ENCODE measurements at places on chromosomes 4 and X.

DNA sequence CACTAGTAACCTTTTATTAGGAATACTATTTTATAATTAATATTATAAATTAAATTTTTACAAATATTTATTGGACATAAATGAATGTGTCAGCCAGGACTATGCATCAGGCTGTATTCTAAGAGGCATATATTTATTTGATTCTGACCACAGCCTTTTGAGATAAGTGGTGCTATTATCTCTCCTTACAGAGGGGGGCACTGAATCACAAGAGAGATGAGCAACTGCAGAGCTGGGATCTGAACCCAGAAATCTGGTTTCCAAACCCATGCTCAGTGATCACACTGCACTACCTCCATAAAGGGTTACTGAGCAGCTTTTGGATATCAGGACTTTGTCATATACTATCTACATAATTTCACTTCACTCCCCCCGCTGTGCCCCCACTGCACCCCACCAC lies 322.0 kb downstream of the TMA16 start:
- DNase-seq, result no peak

DNA sequence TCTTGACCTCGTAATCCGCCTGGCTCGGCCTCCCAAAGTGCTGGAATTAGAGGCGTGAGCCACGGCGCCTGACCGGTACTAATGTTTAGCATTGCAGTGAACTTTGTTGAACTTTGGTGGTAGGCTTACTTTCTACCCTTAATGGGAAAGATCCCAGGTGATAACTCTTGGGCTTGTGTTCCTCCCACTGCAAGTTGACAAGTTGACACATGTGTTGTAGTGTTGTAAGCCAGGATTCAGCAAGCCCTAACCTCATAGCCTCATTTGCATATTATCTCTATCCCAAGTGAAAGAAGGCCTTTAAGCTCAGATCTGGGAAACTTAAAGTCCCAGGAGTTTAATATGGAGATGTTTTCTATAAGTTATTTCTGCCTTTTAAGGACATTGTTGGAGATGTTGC lies 80.0 kb upstream of the CLCN4 start:
- DNase-seq, result no peak

GRCh38 chrX:11949291-11949690 lies 189.0 kb upstream of the FRMPD4 start:
- DNase-seq, result no peak

DNA sequence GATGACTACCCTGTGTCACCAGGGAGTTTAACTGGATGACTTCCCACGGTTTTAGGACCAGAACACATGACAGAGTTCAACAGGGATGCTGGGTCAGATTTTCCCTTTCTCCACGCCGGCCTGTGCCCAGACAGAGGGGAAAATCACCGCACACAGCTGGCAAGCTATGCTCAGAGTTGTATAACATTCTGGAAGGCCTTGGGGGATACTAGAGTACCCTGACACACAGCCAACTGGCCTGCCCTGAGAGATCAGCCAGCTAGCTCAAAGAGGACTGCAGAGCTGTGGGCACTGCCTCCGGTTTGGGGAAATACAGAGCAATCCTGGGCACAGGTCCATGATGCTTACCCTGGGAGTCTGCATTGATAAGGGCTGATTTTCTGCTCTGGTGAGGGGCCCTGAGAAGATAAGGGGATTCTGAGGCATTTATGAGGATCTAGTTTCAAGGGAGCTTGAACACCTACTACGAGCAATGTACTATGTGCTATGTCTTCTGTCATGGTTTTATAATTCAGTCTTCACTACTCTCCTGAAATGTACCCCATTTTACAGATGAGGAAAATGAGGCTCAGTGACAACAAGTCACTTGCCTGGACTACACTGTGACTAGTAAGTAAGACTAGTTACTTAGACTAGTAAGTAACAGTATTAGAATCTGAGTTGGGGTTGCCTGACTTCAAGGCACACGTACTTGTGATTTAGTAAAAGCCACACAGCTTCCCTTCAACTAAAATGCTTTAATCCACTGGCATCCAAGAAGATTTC lies 14.7 kb downstream of the C4orf54 start:
- no peak for DNase-seq

- no peak for DNase-seq
Observed at GRCh38 chrX:71992711-71993110, 82.1 kb downstream of the NHSL2 start.

GRCh38 chrX:38332505-38332904 lies 5.2 kb upstream of the RPGR start:
- no peak for DNase-seq

DNA sequence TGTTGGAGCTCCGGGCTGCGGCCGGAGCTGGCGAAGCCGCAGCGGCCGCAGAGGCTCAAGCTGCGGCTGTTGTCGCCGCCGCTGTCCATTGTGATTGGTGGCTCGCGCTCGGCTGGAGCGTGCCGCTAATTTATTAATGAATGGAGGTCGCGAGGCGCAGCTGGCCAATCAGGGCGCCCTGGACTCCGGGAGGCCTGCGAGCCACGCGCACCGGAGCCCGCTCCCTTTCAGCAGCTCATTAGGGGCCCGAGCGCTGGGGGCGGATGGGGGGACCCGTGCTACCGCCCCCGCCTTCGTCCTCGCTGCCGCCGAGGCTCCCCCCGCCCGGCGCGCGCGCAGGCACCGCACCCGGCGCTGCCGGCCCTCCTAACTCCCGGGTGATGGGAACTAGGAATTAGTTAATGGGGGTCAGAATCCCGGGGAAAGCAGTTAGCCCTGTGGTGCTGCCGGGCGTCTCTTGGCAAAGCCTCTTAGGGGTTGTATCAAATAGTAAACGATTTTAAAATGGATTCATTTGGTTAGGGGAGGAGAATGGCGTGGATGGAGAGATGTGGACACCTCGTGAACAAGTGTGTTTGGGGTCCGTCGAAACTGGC lies 589 bp upstream of the NEUROG2 start:
- no peak for DNase-seq

DNA sequence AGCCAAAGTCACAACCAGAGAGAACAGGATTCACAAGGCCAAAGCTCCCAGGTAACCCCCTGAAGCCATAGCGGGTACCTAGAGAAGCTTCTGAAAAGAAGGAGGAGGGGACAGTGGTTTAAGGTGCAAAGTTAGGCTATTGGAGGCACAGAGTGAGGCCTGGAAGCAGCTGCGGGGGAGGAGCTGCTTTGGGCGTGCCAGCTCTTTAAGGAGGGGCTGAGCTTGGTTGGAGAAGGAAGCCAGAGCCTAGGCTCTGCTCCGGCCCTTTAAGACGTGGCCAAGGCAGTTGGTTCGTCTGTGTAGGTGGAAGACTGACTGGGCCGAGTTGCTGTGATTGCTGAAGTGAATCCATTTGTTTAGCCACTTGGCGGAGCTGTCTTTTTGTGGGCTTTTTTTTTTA lies 1.5 kb downstream of the KLF8 start:
- DNase-seq, result no peak

DNA sequence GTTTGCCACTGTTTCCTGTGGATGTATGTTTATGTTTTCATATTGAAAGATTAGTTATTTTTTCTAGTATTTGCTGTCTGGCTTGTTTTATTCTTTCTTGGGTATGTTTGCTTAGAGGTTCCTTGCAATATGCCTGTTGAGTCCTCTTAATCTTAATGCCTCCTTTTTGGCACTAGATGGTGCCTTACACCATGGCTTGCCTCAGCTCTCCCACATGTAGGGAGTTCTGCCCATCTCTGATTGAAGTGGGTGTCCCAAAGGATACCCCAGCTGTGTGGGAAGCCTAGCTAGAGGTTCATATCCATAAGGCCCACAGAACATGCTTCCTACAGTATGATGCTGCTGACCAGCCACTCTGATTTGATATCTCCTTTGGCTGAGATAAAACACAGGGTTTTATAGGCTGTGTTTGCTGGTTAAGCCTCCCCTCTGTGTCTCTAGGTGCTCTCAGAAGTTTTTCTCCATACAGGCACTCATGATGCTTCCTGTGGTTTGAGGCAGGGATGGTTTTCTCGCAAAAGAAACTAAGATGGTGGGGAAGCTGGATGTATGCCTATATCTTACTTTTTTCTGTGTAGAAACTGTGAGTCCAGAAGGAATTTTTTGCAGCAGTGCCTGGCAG lies 162.4 kb downstream of the ASB9 start:
- DNase-seq, result no peak

- no peak for DNase-seq
Observed at GRCh38 chrX:147217334-147217733, 402.8 kb upstream of the CXorf51A start.

- peak; percentile 49 for DNase-seq
Observed at GRCh38 chr4:95362906-95363558, 185.7 kb downstream of the UNC5C start.

GRCh38 chr4:53088152-53088551 lies 226.0 kb downstream of the RASL11B start:
- no peak for DNase-seq

DNA sequence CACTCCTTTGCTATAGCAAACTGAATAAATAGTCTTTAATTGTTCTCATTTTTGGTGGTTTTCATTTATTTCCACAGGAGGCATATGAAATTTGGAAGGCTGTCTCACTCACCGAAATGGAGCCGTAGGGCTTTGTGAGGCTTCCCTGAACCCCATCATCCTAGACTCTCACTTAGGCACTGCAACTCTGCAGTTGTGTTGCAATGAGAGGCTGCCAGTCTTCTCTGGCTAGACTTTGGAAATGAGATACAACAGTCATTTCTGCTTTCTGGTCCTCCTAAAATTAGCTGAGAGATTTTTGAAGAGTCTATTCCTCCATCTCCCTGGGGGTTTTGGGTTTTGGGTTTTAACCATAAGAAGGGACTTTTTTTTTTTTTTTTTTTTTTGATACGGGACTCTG lies 146.5 kb downstream of the SH3BGRL start:
- no peak for DNase-seq

GRCh38 chrX:147803948-147804347 lies 107.8 kb upstream of the FMR1 start:
- DNase-seq, result peak; percentile 38

GRCh38 chr4:87911252-87911774 lies 64.2 kb upstream of the SPP1 start:
- DNase-seq, result no peak

DNA sequence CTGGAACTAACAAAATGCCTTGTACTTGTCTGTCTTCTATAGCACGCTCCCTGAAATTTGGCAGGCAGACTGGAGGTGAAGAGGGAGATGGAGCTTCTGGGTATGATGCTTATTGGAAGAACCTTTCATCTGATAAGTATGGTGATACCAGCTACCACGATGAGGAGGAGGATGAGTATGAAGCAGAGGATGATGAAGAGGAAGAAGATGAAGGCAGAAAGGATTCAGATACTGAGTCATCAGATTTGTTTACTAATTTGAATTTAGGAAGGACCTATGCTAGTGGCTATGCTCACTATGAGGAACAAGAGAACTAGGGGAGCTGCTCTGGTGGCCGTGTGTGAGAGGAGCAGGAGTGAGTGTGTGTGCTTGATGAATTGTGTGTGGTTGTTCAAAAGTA lies 13.0 kb downstream of the ZNF330 start:
- no peak for DNase-seq

- DNase-seq, result no peak
Observed at GRCh38 chrX:3963980-3964379, 250.5 kb upstream of the PRKX start.

- DNase-seq, result no peak
Observed at GRCh38 chr4:168551211-168551610, 54.4 kb downstream of the PALLD start.

DNA sequence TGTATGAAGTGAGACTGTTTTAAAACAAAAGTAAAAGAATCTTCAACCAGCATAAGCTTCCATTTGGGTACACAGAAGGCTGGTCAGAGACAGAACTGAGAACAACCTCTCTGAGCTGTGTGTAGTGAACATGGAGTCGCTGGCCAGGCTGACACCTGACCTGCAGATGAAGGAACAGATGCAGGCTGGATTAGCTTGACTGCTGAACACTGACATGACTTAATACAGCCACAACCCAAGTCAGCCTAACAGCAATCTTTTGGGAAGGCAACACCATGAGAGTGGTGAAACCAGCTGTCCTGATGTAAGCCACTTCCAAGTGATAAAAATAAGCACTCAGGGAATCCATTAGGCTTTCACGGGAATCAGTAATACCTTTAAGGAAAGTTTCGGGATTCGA lies 10.1 kb downstream of the SCARB2 start:
- DNase-seq, result no peak

DNA sequence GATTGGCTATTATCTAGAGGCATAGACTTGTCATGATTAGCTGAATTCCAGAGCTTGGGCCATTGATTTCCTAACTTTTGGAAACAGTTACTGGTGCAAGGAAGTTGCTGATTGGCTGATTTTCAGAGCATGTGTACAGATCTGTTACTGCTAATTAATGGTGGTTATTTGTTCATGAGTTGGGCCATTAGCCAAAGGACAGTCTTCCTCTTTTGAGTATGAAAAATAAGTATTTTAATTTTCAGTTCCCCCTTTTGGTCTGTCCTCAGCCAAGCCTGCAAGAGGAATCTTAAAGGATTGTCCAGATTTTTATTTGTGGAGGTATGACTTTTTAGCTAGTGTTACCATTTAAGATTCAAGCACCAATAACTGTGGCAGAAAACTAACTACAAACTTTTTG lies 7.0 kb upstream of the DSPP start:
- no peak for DNase-seq

GRCh38 chr4:101287324-101287723 lies 60.0 kb downstream of the PPP3CA start:
- DNase-seq, result no peak

DNA sequence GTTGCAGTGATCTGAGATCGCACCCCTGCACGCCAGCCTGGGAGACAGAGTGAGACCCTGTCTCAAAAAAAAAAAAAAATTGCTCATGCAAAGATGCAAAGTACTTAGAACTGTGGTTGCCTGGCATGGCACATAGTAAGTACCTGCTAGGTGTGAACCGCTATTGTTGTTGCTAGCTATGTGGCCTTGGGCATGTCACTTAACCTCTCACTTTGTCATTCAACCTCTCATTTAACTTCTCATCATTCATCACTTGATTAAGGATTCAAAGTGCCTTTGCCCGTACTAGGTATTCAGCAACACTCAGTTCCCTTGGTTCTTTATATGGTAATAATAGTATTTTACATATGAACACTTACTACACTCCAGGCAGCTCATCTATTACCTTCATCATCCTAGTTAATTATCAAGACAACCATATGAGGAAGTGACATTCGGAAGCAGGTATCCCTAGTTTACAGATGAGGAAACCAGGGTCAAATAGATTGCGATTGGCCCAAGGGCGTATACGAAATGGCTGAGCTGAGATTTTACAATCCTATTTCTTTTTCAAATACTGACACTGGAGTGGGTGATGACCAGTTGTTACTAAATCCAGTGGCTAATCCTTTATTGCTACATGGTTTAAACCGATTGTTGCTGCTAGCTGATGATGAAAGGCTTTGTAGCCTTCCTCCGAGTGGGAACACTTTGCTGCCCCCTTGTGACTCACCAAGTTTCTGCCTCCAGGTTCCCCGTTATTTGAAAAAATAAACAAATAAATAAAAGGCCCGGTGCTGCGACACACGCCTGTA lies 28.8 kb upstream of the SOWAHD start:
- peak; percentile 83 for DNase-seq

GRCh38 chrX:153649178-153649914 lies 2.3 kb downstream of the DUSP9 start:
- peak; percentile 62 for DNase-seq

DNA sequence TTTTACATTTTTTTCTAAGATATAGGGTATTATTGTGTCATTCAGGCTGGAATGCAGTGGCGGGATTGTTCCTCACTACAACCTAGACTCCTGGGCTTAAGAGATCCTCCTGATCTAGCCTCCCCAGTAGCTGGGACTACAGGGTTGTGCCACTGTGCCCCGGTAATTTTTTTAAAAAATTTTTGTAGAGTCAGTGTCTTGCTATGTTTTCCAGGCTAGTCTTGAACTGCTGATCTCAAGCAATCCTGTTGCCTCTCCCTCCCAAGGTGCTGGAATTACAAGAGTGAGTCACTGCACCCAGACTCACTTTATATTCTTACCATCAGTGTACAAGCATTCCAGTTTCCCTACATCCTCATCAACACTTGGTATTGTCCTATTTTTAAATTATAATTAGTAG lies 156.4 kb upstream of the GYPA start:
- no peak for DNase-seq
